ENCODE measurements at places on chromosomes 3 and 15.

GRCh38 chr15:62446984-62447383 is 281.9 kb upstream of the C2CD4B start:
- no peak for DNase-seq

GRCh38 chr3:99901200-99901926 is 83.7 kb downstream of the CMSS1 start:
- DNase-seq = no peak

DNA sequence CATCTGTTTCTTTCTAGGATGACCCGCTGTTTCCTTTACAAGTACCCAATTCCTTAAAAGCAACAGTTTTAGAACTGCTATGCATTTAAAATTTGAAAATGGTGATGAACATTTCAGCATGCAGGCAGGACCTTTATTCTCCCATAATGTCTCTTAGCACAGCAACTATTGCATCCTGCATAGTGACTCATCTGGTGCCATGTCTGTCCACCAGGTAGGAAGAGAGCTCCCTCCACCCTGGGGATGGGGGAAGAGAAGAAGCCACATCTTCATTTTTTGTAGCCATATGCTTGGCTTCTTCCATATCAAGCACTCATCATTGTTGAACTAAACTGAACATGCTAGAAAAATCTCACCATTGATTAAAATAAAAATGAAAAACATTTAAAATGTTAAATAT is 9.9 kb downstream of the GPR15 start:
- DNase-seq = no peak

GRCh38 chr3:43647331-43648166 is 25.7 kb upstream of the ANO10 start:
- no peak for DNase-seq

Data from umbilical cord (tissue), 2 donors.